Endodermal cell (in vitro differentiated cells): ENCODE measurements at places on chromosomes 1 and 21. TPM values are rescaled to one million over a fixed set of nuclear protein-coding genes. Genes with fewer than 3 reads are reported as not detected.

DNA sequence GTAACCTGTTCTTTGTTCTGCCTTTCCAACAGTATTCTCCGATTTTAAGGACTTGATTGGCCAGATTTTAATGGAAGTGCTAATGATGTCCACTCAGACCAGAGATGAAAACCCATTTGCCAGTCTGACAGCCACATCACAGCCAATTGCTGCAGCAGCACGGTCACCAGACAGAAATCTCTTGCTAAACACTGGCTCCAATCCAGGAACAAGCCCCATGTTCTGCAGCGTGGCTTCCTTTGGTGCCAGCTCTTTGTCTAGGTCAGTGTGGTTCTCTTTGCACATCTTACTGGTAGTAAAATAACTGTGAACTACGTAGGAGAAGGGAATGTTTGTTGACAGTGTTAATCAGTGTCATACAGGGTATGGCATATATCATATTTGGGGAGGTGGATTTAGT lies 72.7 kb downstream of the UBE4B start:
- no peak for DNase-seq

GRCh38 chr1:158045639-158046038 lies 52.2 kb downstream of the KIRREL1 start:
- peak; percentile 73 for DNase-seq

MAEL gene
- 0.16 TPM in 1 of 2 replicates, not detected in the other for total RNA-seq

SPRR5 gene
- not detected in 2 replicates for total RNA-seq

TMEM269 gene
- total RNA-seq: 0.26 to 0.66 TPM (median 0.36 TPM) in 3 replicates

DNA sequence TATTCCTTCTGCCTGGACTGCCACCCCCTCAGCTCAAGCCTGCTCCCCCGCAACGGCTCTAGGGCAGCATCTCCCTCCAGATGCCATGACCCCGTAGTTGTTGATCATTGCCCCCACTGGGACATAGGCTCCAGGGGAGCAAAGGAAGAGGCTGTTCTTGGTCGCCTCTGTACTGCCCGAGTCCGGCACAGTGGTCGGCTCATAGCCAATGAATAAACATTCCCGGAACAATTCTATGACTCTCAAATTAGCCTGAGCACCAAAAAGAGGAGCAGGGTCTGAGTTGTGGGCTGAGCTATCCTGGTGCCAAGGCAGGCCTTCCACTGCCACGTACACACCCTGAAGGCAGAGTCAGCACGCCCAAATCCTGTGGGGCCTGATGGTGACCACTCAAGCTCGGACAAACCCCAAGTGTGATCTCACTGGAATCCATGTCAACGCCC lies 33.1 kb downstream of the CAPZB start:
- DNase-seq: no peak

CHI3L1 gene
- 0.63 and 1.1 TPM in 2 replicates for total RNA-seq

- no peak for DNase-seq
Measured at GRCh38 chr21:34825101-34825500, 156.3 kb downstream of the CLIC6 start.

NPPB gene
- 51.9 to 146 TPM (median 53.2 TPM) in 3 replicates for total RNA-seq

- no peak for DNase-seq
Measured at GRCh38 chr1:156655151-156655903, 13.4 kb downstream of the BCAN start.

DNA sequence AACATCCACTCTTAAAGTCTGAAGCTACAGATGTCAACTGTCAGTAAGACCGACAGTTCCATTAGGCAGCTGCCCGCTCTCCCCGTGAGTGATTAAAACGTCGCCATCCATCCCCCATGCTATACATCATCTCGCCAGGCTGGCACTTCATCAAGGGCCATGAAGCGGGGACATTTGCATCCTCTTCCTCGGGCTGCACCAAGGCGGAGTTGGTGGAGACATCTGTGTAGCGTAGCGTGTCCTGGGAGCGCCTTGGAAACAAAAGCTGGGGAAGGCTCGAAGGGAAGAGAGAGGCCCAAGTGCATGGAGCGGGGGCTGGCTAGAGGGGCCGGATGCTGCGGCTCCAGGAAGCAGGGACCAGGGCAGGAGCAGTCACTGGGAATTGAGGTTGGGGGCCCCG lies 250.1 kb downstream of the KAZN start:
- DNase-seq: no peak

GRCh38 chr1:210001751-210002150 lies 63.7 kb downstream of the SYT14 start:
- DNase-seq: no peak

LEFTY1 gene
- 660 and 841 TPM in 2 replicates for total RNA-seq

INSRR gene
- 0.09 to 0.17 TPM (median 0.12 TPM) in 3 replicates for total RNA-seq

- no peak for DNase-seq
Measured at GRCh38 chr1:20172033-20172590, 13.8 kb upstream of the UBXN10 start.

GRCh38 chr1:152005360-152005912 lies 11.8 kb upstream of the S100A10 start:
- DNase-seq: no peak

SNX27 gene
- 41.2 to 50.8 TPM (median 44.3 TPM) in 3 replicates for total RNA-seq

GRCh38 chr1:70043804-70044203 lies 161.6 kb downstream of the LRRC40 start:
- no peak for DNase-seq

KCNK1 gene
- 55.7 to 73.9 TPM (median 57.3 TPM) in 3 replicates for total RNA-seq

GRCh38 chr1:186834399-186834958 lies 5.7 kb downstream of the PLA2G4A start:
- no peak for DNase-seq

GRCh38 chr1:93029317-93029716 lies 49.8 kb upstream of the MTF2 start:
- no peak for DNase-seq

FRRS1 gene
- 22.8 to 24.6 TPM (median 24.4 TPM) in 3 replicates for total RNA-seq

DNA sequence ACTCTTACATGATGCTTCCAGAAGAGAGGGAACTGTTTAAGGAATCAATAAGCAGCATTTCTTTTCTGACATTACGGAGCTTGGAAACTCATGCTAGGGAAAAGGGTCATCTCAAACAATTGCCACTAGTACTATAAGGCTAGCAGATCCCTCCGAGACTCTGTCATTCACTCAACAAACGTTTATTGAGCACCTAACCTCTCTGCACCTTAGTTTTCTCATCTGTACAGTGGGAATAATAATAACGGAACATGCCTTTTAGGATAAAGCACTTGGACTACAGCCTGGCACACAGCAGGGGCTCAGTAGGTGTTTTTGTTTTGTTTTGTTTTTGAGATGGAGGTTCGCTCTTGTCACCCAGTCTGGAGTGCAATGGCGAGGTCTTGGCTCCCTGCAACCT lies 51.3 kb downstream of the SYF2 start:
- no peak for DNase-seq

- no peak for DNase-seq
Measured at GRCh38 chr21:25569084-25569483, 38.2 kb downstream of the MRPL39 start.

- DNase-seq: no peak
Measured at GRCh38 chr1:24507405-24507804, 4.8 kb downstream of the RCAN3 start.

- DNase-seq: no peak
Measured at GRCh38 chr1:10754568-10755329, 41.7 kb downstream of the CASZ1 start.

DNA sequence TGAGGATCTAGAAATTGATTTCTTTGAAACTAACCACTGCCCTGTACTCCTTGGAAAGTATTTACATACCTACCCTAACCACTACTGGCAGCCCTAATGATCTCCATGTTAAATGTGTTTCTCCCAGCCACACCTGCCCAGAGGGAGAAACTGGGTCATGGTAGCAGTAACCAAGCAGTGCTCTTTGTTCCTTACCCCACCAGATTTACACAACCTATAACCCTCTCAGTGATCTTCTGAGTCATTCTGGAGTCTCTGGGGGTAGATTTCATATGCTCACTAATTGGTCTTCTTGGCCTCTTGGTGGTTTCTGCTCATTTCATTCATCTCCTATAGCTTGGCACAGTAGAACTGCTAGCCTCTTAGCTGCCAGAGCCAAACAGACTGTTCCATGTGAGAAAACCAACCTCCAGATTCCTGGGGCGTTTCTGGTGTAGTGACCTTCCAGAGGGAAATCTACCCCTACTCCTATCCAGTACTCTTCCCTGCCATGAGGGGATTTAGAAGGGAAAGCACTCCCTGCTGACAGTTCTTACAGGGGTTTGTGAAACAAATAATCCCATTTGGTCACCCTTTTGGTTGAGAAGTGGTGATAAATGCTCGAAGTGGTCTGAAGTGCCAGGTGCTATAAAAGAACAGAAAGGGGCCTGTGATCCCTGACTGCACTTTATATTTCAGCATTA lies 36.2 kb upstream of the LRIG2 start:
- peak; percentile 59 for DNase-seq

GCSAML gene
- not detected in 3 replicates for total RNA-seq

DNA sequence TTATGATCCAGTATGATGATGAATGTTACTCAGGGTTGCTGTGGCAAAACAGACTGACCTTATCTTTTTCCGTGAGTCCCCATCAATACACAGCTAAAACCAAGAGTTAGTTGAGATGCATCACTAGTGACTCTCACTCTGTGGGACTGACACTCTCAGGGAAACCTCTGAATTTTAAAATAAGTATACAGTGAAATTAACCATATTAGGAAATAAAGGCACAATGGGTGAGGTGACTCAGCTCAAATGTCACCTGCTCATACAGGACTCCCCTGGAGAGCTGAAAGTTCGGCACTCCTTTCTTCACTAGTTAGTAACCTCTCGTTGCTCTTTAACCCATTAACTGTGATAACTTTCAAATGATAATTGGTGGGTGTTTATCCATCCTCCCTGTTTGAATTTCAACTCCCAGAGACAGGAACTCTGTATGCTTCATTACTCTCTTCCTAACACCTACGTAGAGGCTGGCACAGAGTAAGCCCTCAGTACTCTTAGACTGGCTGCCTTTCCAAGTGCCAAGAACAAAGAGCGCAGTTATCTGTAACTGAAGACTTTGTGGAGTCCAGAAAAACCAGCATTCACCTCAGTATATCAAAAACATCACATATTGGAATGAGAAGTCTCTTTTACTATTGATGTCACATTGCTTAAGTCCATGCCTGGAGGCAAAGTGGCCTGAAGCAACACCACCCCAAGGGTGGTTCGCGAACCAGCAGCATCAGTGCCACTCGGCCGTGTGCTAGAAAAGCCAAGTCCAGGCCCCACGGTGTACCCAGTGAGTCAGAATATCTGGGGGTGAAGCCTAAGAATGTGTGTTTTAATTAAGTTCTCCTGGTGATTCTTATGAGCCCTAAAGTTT lies 91.1 kb downstream of the NIBAN1 start:
- no peak for DNase-seq

DNA sequence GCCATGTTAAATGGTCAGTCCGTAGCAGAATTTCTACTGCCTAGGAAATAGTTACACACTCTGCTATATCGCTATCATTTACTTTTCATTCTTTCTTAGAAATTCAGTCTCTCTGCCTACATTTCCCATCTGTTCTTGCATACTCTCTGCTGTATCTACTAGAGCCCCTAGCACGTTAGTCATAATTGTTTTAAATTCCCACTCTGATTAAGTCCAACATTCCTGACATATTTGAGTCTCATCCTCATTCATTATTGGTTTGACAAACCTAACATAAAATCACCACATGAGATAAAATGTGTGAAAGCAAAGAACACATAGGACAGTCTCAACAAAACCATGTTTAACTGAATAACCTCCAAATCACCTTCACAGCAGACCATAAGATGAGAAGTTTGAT lies 513.6 kb downstream of the PLPP3 start:
- DNase-seq: no peak

SZT2 gene
- total RNA-seq: 51.7 to 59.7 TPM (median 56.8 TPM) in 3 replicates

DNA sequence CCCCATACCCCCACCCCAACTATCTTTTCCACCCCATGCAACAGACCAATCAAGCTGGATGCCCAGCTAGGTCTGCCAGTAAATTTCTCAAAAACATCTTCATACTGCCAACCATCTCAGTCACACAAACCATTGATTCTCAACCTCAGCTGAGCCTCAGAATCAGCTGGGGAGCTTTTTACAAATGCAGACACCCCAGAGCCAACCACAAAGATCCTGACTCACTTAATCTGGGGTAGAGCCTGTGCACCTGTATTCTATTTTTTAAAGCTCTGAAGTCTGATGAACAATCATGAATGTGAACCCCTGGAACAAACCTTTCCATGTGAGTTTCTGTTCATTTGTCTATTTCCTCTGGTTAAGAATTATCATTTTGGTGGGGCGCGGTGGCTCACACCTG lies 66.0 kb downstream of the ZNF281 start:
- no peak for DNase-seq

SPRR4 gene
- total RNA-seq: not detected in 3 replicates

USP21 gene
- 26.7 TPM in 2 replicates for total RNA-seq

GRCh38 chr21:41215856-41216408 lies 48.0 kb downstream of the BACE2 start:
- DNase-seq: no peak
